ENCODE measurements at places on chromosomes 1 and 21.

DNA sequence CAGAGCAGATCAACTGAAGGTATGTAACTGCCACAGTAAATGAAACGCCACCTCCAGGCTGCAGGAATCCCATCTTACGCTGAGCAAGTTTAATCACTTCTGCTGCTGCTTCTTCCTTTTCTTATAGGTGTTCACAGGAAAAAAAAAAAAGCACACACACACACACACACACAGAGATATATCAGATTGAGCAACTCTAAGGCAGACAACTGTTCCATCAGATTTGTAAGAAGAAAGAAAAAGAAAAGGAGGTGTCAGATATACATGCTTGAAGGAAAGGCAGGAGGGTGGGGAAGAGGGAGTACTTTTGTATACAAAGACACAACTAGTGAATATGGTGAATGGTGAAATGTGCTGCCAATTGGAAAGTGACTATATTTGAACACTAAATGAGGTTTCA, 28.6 kb downstream of the DSTYK start:
- no peak for DNase-seq

DNA sequence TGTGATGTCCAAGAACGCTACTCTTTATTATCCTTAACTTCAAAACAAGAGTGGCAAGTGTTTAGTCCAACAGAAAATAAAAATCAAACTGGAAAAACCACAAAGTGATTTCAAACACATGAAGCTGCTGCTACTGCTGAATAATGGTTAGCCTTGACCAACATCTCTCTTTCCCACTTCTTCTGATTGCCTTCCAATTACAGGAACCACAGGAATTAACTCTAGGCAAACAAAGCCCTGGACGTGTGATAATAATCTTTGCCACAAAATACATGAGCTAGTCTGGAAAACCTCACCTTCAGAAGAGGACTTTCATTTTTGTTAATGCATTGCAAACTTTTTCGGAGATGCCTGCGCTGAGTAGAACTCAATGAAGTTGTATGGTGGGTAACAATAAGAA, 48.6 kb upstream of the COL11A1 start:
- no peak for DNase-seq

GRCh38 chr21:35932232-35932911, 128.0 kb downstream of the SETD4 start:
- peak; percentile 93 for DNase-seq

- no peak for DNase-seq
These were observed 73.0 kb downstream of the PTPRC start for GRCh38 chr1:198711837-198712236.

DNA sequence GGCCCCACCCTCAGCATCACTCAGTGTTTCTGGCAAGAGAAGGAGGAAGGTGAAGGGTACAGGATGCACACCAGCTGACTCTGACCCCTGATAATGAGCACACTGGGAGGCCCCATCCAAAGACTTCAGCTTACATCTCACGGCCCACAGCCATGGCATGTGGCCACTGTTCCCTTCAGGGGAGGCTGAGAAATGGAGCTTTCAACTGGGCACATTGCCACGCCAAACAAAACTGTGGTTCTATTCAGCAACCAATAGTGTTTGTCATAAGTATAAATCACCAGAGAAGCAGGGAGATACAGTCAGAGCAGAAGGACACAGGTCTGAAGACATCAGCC, 12.7 kb upstream of the TRAF3IP3 start:
- DNase-seq = no peak

DNA sequence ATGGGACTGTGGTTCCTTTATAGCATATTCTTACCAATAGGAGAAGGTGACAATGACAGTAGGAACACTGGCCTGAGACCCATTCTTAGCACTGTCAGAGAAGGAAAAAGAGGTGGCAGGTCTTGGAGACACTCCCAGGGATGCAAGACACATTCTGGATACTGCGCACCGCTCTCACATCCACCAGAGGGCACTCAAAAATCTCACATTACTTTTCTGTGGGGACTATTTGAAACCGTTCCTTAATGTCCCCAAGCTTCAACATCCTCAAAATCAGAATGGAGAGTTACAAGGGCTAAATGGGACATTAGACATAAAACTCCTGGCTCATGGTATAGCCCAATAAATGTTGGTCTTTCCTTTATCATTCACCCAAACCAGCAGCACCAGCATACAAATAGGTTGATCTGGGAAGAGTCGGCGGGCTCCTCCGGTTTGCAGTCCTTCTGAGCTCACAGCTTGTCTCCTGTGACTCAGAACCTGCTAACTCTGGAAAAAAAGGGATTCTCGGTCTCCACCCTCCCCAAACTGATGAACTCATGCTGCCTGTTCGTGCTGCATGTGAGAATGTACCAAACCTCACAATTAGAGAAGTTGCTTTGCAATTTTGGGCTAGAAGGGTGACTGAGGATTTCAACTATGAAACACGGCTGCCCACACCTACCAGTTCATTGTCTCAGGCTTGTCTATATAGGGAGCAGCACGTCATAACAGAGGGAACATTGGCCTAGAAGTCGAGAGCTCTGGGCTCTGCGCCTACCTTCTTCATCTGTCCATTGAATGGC, 40.2 kb downstream of the IL12RB2 start:
- peak; percentile 64 for DNase-seq

DNA sequence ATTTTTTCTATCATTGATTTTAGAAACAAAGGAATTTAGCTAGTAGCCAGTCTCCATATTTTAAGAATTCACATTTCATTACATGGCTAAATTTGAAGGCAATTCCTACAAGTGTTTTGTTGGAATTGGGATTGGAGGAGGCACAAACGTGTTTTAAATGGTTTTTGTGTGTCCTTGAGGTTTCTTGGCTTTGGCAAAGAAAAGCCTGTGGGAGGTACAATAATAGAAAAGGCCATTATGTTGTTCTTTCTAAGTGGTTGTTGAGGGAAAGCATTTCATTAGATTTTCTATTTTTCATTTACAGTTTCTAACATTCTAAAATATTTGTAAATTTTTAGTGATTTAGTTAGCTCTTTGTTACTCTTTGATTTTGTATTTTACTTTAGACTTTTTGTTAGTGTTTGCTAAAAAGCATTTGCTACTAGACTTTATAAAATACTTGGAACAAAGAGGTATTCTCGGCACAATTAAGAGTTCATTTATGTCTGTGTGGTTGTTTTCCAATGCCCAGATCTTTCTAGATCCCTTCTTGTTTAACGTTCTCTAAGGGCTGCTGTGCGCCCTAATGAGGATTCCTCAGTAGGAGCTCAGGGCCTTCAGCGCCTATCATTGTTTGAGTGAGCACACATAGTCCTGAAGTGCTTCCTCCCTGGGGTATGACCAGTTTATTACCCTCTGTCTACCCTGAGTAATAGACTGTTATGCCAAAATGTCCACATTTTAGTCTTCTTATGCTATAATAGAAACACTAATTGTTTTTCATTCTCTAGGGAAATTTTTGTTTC, 70.0 kb upstream of the KIAA1614 start:
- no peak for DNase-seq

DNA sequence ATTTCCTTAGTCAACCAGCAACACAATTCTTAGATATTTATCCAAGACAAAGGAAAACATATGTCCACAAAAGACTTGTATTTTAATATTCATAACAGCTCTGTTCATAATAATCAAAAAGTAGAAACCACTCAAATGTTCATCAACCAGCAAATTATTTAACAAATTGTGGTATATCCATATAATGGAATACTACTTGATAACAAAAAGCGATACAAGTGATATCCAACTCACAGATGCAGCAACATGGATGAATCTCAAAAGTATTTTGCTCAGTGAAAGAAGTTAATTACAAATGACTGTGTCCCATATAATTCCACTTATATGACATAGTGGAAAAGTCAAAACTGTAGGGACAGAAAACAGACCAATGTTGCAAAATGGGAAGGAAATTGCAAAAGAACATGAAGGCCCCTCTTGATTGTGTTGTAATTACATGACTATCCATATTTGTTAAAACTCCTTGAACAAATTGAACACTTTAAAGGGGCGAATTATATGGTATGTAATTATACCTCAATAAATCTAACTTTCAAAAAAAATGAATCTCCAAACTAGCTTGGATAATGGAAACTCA, 116.9 kb downstream of the EDEM3 start:
- DNase-seq = no peak

- no peak for DNase-seq
These were observed 29.8 kb upstream of the HHAT start for GRCh38 chr1:210298936-210299335.

DNA sequence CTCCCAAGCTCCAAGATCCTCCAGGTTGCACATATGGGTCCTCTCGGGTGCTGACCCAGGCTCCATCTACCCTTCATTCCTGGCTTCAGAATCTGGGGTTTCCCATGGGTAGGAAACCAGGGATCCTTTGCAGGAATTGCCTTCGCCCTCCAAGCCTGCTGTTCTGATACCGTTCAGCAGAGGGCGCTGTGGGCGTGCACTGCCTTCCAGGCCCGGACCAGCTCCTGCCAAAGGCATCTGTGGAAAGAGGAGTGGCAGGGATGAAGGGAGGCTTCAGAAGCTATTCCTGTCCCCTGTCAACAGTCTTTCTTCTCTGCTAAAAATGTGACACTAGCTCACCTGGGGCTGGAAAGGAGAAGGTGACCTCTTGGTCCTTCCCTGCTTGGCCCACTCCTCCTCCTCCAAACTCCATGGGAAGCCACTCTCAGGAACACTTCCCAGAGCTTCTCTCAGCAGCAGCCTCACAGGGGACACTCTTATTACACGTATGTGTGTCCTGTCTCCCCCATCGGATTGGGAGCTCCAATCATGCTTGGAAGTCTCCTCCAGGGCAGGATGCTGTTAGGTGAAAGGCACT, 71.2 kb downstream of the VWA5B1 start:
- peak; percentile 32 for DNase-seq

GRCh38 chr1:155717041-155717440, 28.1 kb downstream of the DAP3 start:
- no peak for DNase-seq

GRCh38 chr1:58841455-58841854, 57.6 kb upstream of the JUN start:
- peak; percentile 34 for DNase-seq

DNA sequence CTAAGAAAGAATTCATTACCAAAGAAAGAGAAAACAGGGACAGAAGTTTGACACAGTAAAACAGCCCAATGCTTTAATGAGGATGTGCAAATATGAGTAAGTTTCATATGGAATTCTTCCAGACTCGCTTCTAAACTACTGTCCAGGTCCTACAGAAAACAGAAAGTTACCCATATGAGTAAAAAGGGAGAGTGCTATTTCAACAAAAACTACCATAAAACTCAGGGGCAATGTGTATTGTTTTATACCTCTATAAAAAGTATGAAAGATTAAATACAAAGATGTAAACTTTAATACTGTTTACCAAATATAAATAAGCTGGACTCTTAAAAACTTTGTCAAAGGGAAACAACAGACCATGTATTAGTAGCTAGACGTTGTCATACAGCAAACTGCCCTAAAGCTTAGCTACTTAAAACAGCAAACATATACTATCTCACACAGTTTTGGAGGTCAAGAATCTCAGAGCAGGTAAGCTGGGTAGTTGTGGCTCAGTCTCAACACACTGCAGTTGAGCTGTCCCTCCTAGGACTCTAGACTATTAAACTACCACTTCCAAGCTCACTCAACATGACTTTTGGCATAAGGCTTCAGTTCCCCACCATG, 174.9 kb downstream of the COP1 start:
- DNase-seq = no peak

DNA sequence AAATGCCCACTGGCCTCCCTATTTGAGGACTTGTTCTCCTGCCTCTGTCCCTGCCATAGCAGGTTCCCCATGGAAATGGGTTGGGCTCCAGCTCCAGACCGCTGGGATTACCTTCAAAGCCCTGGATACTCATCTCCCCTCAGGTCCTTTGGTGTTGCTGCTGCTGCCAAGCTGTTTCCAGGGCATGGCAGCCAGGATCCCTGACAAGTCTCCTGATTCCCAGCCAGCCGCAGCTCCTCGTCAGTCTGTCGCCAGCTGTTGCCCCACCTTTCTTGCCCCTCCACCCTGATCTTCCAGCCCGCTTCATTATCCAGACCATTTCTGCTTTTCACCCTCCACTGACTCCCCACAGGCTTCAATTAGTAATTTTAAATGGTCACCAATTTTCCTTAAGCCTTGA, 68.3 kb upstream of the KCND3 start:
- no peak for DNase-seq

DNA sequence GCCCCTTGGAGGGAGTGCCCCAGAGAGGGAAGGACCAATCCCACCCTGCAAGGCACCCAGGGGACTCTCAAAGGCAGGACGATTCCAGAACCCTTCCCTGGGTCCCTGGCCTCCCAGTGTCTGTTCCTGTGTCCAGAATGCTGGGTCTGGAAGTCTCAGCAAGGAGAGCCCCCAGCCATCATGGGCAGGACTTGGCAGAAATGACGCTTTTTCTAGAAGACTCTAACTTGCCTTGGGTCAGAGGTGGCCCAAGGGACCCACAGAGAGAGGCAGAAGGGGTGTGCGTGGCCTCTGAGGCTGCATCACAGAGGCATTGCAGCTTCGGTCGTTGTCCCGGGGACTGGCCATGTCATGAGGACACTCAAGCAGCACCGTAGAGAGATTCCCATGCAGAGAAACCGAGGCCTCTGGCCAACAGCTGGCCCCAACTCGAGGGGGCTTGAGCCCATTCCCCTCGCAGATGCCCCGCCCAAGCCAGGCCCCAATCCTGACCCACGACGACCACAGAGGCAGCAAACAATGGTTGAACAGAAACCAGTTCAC, 57.8 kb downstream of the WNT9A start:
- DNase-seq = no peak

- DNase-seq = no peak
These were observed 29.0 kb upstream of the BATF3 start for GRCh38 chr1:212728606-212729005.

DNA sequence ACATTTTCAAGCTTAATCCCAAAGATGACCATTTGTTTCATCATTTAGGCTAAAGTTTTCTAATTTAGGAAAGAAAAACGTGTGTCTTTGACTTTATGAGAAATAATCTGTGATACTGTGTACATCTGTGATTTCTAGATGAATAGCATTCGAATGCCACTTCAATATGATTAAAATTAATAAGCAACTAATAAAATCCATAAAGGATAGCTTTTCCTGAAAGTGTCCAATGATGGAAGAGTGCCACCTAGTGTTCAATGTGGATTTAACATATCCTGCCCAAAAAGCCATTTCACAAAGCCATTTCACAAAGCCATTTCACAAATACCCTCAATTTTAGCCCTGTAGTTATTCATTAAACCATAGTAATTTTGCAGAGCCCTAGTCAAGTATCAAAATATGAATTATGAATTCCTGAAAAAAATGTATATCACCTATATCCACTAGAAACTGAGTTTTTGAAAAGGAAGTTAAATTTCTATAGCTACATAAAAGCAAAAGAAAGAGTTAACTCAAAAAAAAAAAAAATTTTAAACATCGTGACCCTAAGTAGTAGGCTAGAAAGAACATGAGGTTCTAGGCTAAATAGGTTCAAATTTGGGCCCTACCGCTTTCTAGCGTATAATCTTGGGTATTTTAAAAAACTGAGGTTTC, 19.1 kb downstream of the NME7 start:
- DNase-seq = peak; percentile 72

DNA sequence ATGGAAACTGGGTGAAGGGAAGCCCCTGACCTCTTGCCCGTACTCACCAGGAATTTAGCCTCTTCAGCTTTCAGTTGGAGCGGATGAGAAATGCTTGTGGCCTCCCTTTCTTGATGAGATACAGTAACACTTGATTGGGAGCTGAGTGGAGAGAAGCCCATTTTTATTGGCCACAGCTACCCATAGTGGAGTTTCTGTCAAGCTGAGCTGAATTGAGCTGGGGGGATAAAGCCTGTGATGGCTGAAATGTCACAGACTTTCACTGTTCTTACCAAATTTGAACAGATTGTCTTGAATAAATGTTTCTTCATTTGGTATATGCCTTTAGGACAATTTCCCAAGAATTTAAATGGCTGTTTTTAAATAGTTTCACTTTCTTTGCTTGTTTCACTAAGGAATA, 125.9 kb downstream of the ZMYM4 start:
- no peak for DNase-seq
